Anterior cingulate cortex (tissue), 58 donors: ENCODE measurements at places on chromosomes 3 and 15.

GRCh38 chr3:176193032-176193730 is 1004.1 kb downstream of the TBL1XR1 start:
- no peak for DNase-seq

GRCh38 chr15:70910958-70911357 is 18.3 kb downstream of the LRRC49 start:
- DNase-seq: no peak

DNA sequence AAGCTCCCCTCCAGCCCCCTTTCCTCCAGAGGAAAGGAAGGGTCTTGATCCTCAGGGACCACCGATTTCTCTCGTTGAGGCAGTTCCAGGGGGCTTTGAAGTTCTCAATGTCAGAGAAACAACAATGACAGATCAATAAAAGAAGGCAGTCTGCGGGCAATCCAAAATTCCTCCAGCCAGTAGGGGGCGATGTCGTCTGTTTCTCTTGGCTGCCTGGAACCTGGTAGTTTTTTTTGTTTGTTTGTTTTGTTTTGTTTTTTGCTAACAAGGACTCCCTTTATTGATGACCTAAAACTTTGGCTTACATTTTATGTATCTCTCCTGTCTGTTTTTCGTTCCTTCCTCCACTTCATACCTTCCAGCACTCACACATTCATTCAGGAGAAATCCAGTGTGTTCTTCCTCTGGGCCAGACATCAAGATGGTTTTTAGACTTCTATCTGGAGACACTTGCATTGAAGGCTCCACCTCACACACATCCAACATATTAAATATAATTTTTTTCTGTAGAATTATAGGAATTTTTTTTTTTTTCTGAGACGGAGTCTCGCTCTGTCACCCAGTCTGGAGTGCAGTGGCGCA is 276.6 kb downstream of the RPLP1 start:
- DNase-seq: no peak

DNA sequence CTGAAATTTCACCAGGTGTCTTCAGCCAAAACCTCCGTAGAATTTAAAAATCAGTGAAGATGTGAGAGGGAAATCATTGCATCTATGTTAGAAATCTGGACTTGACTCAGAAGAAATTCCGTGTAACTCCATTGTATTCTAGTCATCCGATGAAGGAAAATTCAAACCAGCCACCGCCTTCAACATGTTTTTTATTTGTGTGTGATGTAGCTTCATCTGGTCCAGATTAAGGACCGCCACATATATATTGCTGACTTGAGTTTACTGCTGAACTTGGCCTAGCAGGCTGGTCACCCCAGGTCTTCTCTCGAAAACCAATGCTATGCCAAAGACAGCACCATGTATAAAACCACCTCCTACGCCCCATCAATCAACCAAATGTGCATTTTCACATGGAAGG is 120.9 kb downstream of the FOXP1 start:
- DNase-seq: no peak

DNA sequence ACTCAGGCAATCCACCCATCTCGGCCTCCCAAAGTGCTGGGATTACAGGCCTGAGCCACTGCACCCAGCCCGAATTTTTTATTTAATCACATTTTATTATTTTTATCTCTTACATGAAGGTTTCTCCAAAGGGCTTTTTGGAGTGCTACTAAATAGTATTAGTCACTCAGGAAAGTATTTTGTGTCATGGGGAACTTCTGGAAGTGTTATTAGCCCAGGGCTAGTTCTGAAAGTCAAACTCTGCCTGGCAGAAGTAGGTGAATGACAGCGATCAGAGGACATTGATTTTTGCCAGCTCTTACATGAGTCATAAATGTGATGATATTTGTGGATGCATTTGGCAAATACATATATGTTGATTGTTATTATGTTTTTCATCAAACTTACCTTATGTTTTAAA is 48.7 kb downstream of the ZPLD1 start:
- DNase-seq: no peak

DNA sequence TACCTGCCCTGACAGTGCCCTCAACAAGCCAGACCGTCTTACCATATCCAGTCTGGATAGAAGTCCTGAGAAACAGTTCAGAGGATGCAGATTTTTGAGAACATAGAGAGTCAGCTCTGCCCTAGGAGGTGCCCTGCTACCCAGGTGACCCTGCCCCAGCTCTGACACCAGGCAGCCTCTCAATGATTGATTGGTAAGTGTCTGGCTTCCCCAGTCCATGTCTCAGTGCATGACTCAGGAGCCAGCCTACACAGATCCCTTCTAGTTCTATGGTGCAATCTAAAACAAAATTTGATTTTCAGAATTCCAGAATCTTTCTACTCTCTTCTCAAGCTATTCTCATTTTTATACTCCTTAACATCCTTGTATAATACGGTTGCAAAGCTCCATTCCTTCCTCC is 292.1 kb downstream of the VPS13C start:
- no peak for DNase-seq

DNA sequence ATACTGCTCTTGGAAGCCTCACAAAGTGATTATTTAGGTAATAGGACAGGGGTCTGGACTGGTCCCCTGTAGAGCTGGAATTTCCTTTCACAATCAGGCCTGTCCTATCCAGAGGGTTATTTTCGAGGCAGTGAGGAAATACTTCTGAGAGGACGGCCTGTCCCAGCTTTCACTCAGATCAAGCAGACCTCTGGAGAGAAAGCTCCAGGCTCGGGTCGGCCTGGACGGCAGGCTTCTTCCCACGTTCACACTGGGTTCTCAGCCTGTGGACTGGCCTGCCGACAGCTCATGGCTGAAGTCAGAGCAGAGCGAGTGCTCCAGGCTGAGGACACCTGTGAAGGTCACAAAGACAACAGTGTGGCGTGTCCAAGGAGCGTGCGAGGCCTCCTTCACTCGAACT is 405.3 kb downstream of the VPS13C start:
- no peak for DNase-seq

DNA sequence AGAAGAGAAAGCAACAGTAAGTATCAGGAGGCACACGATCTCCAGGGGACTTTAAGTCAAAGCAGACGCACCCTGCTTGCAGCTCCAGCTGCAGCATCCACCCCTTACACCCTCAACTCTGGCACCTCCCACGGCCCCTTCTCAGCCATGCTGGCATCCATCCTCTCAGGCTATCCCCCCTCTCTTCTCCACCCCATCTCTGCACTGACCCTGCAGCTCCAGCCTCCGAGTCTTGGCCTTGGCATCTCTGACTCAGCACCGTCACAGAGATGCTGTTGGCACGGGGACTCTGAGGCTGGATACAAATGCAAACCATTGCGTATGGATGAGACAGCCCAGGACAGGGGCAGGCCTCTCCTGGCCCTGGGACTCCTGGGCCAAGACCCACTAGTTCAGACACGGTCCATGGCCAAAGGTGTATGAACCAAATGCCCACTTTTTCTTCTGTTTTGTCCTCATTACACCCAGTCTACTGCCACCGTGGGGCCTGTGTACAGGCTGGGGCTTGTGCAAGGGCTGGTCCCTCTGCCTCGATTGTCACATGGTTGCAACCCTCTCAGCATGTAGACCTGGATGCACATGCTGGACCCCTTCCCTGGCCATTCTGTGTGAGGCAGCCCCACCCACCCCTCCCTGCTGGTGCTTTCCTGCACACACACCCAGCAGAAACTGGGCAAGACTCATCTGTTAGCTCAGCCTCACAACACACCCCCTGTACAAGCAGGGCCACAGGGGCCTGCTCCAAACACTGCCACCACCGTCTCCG is 18.7 kb upstream of the ZXDC start:
- DNase-seq: no peak

DNA sequence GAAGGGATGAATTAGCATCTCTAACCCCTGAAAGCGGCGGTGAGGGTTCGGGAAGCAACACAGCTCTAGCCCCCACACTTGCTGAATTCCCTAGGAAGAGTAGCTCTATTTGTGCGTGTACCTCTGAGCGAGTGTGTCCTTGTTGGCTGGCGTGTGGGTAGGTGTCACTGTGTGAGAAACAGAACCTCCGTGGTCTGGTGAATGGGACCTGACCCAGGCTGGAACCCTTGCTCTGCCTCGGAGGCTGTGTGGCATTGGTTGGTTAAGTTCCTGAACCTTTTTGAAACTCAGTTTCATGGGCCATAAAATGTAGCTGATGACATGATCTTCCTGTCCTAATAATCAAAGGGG is 414 bp upstream of the TMEM115 start:
- DNase-seq: no peak

- no peak for DNase-seq
Measured at GRCh38 chr3:177932346-177932745, 603.9 kb upstream of the KCNMB2 start.

- no peak for DNase-seq
Measured at GRCh38 chr3:45441584-45442310, 53.4 kb downstream of the LARS2 start.

- no peak for DNase-seq
Measured at GRCh38 chr3:66297260-66297873, 76.6 kb downstream of the SLC25A26 start.

DNA sequence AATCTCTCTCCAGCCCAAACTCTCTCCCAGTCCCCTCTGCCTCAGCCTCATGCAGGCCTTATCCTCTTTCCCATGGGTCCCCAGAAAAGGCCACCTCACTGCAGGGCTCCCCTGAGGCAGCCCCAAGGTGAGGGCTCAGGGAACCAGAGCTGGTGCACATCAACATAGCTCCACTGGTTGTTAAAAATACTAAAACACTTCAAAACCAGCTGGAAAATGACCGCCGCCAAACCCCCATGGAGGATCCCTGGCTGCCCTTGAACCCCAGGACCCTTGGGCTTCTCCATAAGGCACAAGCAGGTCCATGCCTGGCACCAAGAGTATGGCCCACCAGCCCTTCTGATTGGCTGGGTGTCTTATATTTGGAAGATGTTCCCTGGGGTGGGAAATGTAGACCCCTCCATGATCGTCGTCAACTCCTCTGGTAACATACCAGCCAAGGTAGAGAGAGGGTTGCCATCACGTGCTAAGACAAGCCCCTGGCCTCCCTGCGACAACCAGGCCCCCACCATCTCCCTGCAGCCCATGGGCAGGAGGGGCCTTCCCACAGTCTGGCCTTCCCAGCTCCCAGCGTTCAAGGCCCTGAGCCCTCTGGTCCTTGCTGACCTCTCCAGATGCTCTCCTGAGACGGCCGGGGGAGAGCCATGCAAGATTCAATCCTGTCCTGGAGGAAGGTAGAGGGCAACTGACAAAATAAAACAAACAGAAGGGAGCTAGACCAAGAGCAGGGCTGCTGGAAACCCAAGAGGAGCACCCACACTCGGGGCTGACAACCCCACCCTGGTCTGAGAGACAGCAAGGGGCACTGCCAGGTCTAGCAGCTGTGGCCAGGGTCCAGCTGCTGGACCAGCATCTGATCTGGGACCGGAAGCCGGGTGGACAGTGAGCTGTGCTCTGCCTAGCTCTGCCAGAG is 132.1 kb upstream of the PRR20G start:
- DNase-seq: no peak

- no peak for DNase-seq
Measured at GRCh38 chr3:126956866-126957650, 25.9 kb upstream of the PLXNA1 start.

- DNase-seq: no peak
Measured at GRCh38 chr15:79015416-79015815, 70.6 kb upstream of the CTSH start.

GRCh38 chr3:67521053-67521646 is 133.3 kb downstream of the SUCLG2 start:
- no peak for DNase-seq

- no peak for DNase-seq
Measured at GRCh38 chr15:79601405-79602086, 169.4 kb downstream of the MINAR1 start.

- no peak for DNase-seq
Measured at GRCh38 chr3:66642019-66642418, 141.2 kb upstream of the LRIG1 start.

GRCh38 chr15:67033571-67034044 is 31.8 kb upstream of the SMAD3 start:
- no peak for DNase-seq

GRCh38 chr15:68897016-68897415 is 33.3 kb upstream of the SPESP1 start:
- no peak for DNase-seq

DNA sequence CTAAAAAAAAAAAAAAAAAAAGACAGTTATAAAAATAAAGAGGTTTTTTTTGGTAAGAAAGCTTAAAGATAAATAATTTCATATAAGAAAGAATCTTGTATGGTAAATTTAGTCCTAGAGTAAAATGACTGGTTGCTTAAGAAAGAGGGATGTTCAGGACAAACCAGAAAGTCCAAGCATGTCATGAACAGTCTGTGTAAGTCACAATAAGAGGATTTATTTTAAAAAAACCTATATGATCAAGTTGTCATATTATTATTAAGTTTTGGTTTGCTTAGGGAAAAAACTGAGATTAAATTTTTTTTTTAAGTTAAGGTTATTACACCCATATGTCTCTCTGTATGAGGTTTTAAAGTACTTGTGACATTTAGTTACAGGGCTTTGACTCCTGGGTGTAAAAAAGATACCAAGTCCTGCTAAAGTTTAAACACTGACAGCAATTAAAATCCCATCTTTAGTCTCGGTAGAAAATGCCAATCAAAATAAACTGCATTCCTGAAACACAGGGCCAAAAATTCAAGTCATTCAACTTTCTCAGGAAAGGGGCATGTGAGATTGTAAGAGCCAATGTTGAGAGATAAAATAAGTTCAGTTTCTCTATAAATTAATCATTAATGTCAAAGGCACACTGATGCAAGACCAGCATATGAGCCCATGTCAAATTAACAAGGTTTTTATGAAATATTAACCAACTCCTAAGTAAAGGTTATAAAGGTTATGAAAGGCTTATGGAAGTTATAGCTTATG is 8.5 kb upstream of the BDH1 start:
- DNase-seq: no peak

DNA sequence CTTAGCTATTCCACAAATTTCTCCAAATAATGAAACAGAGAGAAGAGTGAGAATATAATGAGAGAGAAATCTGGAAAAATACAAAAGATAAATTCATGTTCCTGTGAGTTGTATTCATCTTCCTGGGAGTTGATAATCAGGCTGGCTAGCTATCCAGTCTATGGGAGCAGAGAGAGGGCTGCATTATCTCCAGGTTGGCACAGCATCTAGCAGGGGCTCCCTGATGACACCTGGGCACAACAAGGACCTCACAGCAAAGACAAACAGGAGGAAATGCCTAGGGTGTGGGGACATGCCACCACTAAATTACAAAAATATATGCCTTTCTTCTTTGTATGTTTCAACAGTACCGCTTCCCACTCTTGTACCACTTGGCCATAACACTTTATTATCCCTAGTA is 1.9 kb downstream of the EHD4 start:
- no peak for DNase-seq

GRCh38 chr3:179991104-179991503 is 45.6 kb downstream of the PEX5L start:
- no peak for DNase-seq

DNA sequence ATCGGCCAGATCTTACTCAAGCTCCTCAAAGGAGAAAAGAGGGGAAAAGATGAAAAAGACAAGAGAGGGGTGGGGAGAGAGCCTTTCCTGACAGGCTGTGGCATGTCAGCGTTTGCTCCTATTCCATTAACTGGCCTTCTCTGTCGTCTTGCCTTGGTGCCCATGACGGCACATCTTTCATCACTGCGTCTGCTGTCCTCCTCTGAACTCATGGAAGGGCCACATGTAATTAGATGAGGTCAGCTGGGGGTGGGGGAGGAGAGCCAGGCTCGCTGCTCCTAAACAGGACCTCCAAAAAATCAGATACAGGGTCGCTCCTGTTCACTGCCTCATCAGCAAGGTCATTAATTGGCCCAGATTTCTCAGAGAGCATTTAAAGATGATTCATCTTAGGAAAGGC is 49.7 kb downstream of the LRTM1 start:
- no peak for DNase-seq
